ENCODE measurements at places on chromosomes 16 and 17. TPM values are rescaled to one million over a fixed set of nuclear protein-coding genes. Genes with fewer than 3 reads are reported as not detected.
A peak's percentile ranks its signal among the peaks of the same experiment; 100 is the strongest.

Gene DYNLL2
- 18.4 TPM for total RNA-seq

Gene WWP2
- total RNA-seq, result 46.5 TPM

Gene TLCD2
- 6.9 TPM for total RNA-seq

Gene PTX4
- total RNA-seq, result not detected

Gene GPT2
- 17.4 TPM for total RNA-seq

Gene ARRB2
- 67.4 TPM for total RNA-seq

Gene SPOP
- 55.4 TPM for total RNA-seq

Gene ZSCAN10
- not detected for total RNA-seq

Gene KRT20
- total RNA-seq, result not detected

DNA sequence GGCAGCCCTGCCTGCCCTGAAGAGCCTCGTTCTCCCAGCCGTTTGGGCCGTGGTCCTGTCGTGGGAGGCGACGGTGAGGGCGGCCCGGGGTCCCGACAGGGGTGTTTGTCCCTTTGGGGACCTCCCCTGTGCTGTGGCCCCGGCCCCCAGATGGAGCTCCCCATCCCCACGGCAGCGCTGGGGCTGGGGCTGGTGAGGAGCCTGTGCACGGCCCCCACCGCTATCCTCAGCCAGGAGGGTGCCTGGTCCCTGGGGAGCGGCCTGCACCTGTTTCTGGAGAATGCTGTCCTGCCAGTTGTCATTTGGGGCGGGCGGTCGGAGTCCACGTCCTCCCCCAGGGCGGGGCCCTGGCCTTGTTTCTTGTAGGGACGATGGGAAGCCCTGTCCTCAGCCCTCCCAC lies 6.6 kb downstream of the CAPN15 start:
- no peak for DNase-seq

DNA sequence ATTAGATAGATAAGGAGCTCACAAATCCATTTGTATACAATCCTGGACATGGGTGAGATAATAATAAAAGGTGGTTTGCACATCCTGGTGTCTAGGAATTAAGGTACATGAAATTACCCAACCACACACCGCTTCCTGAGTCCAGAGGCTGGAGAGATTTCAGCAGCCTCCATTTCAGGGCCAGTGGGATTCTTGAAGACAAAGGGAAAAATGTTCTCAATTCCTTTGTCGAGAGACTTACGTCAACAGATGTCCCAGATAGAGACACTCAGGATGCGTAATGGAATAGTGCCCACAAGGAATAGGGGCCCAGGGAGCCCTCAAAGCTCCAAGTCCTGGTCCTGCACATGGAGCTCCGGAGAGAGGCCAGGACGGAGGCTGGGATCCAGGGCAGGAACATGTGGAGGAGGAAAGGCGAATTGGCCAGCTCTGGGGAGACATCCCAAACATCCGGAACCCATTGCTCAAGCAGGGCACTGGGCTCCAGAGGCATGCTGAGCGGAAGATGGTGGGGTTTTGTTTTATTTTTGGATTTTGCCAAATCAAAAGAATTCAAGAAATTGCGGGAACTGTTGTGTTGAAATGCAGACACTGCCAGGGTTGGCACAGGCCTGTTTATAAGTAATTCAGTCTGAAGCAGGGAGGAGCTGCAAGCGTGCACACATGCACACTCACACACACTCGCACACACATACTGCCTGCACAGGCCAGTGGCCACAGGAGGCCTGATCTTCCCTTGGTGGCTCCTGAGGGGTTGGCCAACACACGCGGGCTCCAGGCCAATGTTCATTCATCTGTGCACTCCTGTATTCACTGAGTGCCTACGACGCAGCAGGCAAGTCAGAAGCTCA lies 97.2 kb downstream of the NOG start:
- peak; percentile 51 for DNase-seq

DNA sequence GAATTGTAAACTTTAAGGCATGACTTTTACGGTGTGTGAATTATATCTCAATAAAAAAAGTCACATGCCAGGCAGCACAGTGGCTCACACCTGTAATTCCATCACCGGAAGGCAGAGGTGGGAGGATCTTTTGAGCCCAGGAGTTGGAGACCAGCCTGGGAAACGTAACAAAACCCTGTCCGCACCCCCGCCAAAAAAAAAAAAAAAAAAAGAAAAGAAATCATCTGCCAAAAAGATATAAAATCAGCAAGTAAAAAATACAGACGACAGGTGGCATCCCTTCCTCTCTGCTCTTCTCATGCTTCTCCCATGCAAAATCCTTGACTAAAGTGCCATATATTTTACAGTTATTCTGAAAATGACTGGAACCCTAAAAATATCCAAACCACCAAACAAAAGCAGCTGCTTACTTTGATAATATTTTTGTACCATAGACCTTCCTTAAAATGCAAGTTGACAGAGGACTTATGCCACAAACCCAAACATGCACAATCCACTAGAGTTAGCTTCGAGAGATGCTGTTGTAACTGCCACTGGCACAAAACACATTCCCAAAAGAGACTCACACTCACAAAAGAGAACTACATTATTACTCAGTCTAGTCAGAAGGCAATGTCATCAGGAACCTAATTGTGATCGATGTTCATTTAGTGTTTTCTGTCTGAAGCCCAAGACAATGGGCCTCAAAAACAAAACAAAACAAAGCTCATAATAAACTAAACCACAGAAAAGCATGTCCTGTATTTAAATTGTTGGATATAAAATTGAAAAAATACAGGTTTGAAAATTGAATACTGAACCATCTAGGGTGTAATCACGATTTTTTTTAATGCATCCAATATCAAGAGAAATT lies 2.4 kb downstream of the CRLF3 start:
- no peak for DNase-seq

DNA sequence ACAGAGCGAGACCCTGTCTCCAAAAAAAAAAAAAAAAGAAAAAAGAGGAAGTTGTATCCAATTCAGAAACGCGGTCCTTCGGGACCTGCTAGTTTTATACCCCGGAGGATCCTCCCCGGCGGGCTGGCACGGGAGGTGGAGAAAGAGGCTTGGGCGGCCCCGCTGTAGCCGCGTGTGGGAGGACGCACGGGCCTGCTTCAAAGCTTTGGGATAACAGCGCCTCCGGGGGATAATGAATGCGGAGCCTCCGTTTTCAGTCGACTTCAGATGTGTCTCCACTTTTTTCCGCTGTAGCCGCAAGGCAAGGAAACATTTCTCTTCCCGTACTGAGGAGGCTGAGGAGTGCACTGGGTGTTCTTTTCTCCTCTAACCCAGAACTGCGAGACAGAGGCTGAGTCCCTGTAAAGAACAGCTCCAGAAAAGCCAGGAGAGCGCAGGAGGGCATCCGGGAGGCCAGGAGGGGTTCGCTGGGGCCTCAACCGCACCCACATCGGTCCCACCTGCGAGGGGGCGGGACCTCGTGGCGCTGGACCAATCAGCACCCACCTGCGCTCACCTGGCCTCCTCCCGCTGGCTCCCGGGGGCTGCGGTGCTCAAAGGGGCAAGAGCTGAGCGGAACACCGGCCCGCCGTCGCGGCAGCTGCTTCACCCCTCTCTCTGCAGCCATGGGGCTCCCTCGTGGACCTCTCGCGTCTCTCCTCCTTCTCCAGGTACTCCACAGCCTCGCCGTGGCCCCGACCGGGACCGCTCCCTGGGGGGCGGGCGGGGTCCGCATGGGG lies at the start of gene CDH3:
TSS of gene CDH3 (plus strand) at position 596 of the 779 bp plus-strand sequence. CDS start at position 666, 70 bp downstream.
- peak; percentile 87 for DNase-seq

- no peak for DNase-seq
Observed at GRCh38 chr16:66553223-66553622, 847 bp downstream of the CKLF start.

GRCh38 chr17:16007439-16007838 lies 7.8 kb downstream of the TTC19 start:
- no peak for DNase-seq

GRCh38 chr17:65413390-65413789 lies 148.1 kb downstream of the AXIN2 start:
- DNase-seq, result no peak

GRCh38 chr17:59257101-59257500 lies 36.8 kb downstream of the GDPD1 start:
- DNase-seq, result no peak

DNA sequence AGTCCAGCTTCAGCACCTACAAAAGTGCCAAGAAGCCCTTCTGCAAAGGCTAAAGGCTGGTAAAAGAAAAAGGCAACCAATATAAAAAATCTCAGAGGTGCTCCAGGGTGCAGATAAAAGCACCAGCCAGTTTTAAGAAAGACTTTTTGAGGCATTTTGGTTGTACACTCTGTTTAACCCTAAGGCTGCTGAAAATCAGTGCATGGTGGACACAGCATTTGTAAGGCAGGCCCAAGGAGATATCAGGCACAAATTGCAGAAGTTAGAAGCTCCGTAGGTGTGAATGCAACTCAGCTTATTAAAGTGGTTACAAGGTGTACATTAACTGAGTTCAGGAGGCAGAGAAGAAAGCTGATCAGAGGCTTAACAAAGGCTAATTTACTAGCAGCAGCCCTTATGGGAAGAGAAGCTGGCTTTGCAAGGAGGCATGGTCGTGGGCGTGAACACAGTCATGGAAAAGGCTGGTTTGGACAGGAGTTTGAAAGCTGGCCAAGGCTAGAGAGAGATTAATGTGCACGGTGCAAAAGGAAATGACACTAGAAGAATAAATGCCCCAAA lies 21.1 kb downstream of the ACSM1 start:
- no peak for DNase-seq

- DNase-seq, result no peak
Observed at GRCh38 chr17:49278076-49278475, 47.5 kb upstream of the PHOSPHO1 start.

GRCh38 chr16:49023050-49023449 lies 258.6 kb downstream of the CBLN1 start:
- DNase-seq, result no peak

GRCh38 chr16:79897104-79897452 lies 296.5 kb upstream of the MAF start:
- DNase-seq, result no peak

DNA sequence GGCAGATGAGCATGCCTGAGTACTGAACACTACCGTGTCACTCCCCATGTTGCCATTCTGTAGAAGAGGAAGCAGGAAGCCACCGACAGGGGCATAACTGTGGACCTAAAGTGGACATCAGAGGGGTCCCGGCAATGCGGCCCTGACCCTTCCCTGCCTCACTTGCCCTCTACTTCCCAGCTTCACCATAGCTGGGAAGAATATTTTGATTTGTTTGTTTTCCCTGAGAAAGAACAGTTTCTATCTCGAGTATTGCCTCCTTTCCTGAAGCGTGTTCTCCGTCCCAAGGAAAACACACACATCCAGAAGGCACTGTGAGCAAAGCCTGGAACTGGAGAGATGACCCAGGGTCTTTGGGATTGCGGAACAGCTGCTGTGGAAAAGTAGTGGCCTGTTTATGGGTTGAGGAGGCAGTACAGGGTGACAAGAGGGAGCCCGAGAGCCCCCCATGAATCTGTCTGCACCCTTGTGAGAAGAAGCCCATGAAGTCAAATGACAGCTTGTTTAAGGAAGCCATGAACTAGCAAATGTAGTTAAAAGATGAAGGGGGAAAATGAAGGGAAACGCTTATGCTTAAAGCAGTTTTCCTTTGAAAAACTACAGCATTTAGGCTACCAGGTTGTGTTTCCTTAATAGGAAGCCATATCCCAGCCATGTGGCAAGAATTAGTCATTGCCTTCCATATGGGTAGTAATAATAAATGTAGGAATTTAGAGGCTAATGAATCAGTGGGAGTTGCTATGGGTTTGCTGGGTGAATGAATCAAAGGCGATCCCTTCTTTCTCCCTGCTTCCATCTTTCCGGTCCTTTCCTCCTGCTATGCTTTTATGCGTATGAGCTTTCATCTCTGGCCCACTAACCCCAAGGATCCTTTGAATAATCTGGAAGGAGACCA lies 90.0 kb upstream of the TBX2 start:
- no peak for DNase-seq

- no peak for DNase-seq
Observed at GRCh38 chr16:65481956-65482355, 360.1 kb upstream of the CDH11 start.

DNA sequence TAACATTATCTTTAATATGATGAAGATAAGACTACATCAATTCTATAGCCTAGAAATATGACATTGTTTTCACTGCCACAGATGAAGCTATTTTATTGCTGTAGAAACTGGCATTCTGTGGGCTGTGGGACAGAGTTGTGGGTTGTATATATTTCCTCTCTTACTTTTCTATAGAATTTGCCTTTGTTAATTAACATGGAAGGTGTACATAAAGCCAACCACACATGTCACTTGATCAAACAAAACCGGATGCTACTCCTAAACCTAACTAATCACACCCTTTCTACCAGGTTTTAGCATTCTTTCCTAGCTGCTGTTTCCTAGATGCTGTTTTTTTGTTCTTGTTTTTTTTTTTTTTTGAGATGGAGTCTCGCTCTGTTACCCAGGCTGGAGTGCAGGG lies 81.2 kb upstream of the ATP2A3 start:
- no peak for DNase-seq

DNA sequence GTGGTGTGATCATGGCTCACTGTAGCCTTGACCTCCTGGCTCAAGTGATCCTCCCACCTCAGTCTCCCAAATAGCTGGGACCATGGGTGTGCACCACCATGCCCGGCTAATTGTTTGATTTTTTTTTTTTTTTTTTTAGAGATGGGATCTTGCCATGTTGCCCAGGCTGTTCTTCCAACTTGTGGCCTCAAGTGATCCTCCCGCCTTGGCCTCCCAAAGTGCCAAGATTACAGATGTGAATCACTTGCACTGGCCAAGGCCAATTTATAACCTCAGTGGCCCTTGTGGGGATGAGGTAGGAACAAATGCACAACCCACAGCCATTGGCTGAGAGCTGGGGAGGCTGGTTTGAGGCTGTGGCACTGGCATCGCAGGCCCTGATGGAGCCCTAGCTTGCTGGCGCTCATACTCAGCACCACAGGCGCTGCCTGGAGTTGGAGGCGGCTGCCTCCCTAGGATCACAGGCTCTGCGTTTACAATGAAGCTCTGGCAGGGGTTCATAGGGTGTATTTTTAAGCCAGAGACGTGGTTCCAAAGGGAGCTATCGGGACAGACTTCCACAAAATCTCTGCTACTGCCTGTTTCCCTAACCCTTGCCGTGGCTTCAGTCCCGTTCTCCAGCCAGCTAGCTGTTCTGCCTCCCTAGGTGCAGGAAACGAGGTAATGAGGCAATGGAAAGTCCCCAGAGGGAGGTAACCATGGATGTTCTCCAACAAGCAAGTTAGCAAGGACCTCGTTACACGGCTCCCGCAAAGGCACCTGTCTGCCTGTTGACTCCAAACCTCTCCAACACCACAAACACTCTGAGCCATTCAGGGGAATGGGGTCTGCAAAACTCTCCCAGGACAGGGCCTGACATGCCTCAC lies 2.9 kb downstream of the ABCA3 start:
- DNase-seq, result no peak
